ENCODE measurements at places on chromosomes 16 and 17. TPM values are rescaled to one million over a fixed set of nuclear protein-coding genes. Genes with fewer than 3 reads are reported as not detected.

SLC13A2 gene
- not detected for total RNA-seq

C16orf92 gene
- total RNA-seq: not detected

ZP2 gene
- not detected for total RNA-seq

DNAH3 gene
- total RNA-seq: not detected

MIEF2 gene
- total RNA-seq: 22.6 TPM

KRTAP4-3 gene
- total RNA-seq: not detected

OR4D1 gene
- total RNA-seq: not detected

PRRT2 gene
- total RNA-seq: 1.8 TPM

CMTM2 gene
- total RNA-seq: not detected

TNFSF12 gene
- 23.8 TPM for total RNA-seq

EFNB3 gene
- total RNA-seq: 0.39 TPM

HCRT gene
- not detected for total RNA-seq

PRSS21 gene
- total RNA-seq: 0.23 TPM

CYGB gene
- total RNA-seq: 24.4 TPM

NACA2 gene
- 0.13 TPM for total RNA-seq

METTL23 gene
- total RNA-seq: 27.1 TPM

MSLN gene
- not detected for total RNA-seq

SEC14L5 gene
- 0.30 TPM for total RNA-seq

TNFRSF12A gene
- total RNA-seq: 394 TPM

QRICH2 gene
- total RNA-seq: 5.5 TPM

METTL26 gene
- 71.3 TPM for total RNA-seq

KREMEN2 gene
- not detected for total RNA-seq

EPOP gene
- total RNA-seq: 0.72 TPM

LLGL2 gene
- 0.46 TPM for total RNA-seq

E2F4 gene
- total RNA-seq: 64.7 TPM

NPIPA7 gene
- total RNA-seq: 0.78 TPM

RHBDL1 gene
- 2.7 TPM for total RNA-seq

MT1G gene
- total RNA-seq: not detected

CHST5 gene
- not detected for total RNA-seq

TAF1C gene
- 14.3 TPM for total RNA-seq

APOH gene
- not detected for total RNA-seq
